ENCODE measurements at places on chromosomes 7 and 10.
A peak's percentile ranks its signal among the peaks of the same experiment; 100 is the strongest.

- DNase-seq = no peak
Measured at GRCh38 chr10:61024856-61025201, 80.8 kb upstream of the RHOBTB1 start.

GRCh38 chr10:3853547-3854303, 68.7 kb upstream of the KLF6 start:
- DNase-seq = no peak

DNA sequence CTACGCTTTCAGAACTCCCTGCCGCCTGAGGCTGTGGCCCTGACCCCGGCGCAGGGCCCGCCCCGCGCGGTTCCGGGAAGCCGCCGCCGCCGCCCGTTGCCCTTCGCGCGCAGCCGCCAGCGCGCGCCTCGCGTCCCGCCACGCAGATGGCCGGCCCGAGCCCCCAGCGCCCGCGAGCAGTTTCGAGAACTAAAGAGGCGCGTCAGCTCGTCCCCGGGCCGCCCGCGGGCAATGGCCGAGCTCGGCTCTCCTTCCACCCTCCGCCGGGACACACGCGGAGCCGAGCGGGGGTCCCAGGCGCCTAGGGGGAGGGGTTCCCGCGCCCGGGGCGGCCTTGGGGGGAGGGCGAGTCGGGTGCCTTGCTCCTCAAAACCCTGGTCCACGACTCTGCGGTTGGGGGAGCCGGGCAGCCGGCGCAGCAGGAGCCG, 1.8 kb downstream of the HNRNPF start:
- DNase-seq = no peak

GRCh38 chr7:134154581-134155130, 27.5 kb downstream of the LRGUK start:
- no peak for DNase-seq

DNA sequence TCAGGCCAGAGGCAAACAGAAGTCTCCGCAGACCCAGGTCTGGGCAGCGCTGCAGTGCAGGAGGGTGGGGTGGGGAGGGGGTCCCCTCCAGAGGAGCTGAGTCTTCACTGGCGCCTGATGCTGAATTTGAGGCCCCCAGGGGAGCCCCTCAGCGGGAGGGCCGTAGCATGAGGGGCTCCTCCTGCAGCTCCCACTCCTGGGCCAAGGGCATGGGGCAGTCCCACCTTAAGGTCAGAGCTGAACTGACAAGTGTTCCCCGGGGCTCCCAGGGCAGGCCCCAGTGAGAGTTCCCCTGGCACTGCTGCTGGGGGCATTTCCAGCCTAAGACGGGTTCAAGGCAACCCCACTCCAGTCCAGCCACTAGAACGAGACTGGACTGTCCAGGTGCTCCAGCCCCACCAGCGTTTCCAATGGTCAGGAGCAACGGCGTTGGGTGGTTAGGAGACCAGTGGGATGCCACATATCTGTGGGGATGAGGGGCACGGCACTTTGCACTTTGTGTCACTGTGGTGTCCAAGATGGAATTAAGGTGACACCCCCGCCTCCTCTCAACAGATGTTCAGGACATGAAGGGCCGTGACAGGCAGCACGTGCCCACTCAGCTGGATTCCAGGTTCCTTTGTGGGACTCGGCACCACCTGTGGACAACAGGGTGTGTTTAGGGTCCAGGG, 139.1 kb downstream of the PTPRN2 start:
- no peak for DNase-seq

- no peak for DNase-seq
Measured at GRCh38 chr7:104767826-104768536, 246.0 kb upstream of the KMT2E start.

DNA sequence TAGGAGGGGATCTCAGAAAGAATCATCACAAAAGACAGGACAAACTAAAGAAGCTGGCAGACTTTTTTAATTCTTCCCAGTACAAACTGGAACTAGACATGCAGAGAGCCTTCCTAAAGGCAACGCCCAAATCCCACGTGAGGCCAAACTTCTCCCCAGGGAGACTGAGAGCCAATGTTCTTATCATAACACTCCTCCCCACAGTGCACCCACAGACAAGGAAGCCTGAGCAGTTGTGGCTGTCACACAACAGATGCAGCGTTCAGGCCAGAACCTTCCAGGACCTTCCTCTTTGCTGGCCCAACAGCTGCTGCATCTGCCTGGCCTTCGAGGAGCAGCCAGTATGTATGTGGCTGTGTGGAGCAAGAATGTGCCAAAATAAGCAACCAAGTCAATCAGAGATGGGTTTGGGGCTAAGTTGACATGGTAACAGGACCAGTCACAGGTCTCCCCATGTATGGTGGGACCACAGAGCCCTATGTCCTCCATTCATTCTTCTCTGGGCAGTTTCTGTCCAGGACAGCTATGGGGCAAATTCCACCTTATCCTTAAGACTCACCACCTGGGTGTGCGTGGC, 34.9 kb downstream of the SRPK2 start:
- DNase-seq = no peak

DNA sequence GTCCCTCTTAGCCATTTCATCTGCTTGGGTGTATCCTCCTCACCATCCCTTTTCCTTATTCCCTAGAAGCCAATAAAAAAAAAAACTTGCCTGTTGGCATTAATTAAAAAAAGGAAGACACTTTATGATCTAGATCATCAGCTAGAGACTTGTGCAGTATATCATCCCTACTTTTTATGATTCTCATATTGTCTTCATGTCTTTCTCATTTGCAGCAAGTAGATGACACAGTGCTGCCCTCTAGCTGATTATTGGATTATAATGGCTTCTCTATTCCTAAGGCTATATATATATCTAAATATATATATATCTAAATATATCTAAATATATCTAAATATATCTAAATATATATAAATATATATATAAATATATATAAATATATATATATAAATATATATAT, 272.4 kb upstream of the LRGUK start:
- no peak for DNase-seq

DNA sequence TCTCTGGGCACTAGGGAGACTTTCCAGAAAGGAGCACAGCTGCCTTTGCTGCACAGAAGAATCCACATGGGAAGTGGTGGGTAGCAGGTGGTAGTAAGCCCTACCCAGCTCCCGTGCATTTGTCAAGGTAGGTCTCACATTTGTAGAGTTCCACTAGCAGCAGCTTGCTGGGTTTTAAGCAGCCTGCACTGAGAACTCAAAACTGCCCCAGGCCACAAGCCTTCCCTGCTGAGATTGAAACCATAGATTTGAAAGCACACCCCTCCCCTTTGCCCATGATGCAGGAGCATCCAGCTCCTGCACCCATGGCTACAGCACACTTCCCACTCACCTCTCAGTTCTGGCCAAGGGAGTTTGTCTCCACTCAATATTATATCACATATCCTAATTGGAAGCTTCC, 604.5 kb upstream of the STEAP1 start:
- no peak for DNase-seq

GRCh38 chr7:93551063-93551895, 23.2 kb downstream of the CALCR start:
- DNase-seq = no peak

DNA sequence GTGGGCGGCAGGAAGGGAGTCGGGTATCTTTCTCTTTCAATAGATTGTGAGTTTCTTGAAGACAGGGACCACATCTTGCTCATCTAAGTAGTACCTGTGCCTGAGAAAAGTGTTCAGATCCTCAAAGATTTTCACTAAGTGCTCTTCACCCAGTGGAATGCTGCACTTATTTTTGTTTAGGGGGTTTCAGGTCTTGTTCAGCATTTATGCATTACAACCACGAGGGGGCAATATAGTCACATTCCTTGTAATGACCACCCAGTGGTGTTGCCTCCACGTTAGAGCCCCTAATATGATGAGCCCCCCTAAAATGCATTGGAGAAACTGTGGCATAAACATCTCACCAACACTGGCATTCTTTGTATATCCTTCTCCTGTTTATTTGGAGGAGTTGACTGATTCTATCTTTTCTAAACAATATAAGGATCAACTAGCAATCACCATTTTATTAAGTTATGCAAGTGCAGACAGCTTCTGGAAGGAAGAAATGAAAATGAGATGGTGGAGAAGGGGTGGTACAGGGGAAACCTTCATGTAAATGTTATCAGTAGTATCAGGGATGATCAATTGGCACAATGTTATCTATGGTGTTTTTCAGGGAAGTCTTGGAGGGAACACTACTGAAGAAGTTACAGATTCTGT, 3.1 kb upstream of the PAPSS2 start:
- no peak for DNase-seq

DNA sequence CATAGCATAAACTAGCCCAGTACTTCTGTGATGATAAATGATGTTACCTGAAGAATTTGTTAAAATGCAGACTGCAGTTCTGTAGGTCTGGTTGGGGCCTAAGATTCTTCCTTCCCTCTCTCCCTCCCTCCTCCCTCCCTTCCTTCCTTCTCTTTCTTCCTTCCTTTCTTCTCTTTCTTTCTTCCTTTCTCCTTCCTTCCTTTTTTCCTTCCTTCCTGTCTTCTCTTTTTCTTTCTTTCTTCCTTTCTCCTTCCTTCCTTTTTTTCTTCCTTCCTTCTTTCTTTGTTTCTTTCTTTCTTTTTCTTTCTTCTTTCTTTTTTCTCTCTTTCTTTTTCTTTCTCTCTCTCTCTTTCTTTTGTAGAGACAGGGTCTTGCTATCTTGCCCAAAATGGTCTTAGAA, 3.7 kb upstream of the SLC25A28 start:
- DNase-seq = no peak

DNA sequence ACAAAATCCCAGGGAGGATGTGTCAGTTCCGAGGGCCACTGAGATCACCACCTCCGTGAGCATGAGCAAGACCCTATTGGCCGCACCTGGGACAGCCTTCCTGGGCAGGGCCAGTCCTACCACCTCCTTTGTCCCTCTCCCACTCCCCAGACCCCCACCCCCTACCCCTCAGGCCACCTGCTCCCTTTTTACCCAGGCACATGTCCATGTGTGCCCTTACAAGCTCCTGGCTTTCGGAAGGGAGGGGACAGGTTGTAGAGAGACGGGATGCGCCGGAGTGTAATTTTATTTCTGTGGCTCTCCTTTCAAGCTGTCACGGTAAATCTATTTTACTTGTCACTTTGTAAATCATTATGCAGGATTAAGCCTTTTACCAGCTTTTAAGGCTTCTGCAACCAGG, 20.9 kb downstream of the ZMIZ1 start:
- DNase-seq = no peak

DNA sequence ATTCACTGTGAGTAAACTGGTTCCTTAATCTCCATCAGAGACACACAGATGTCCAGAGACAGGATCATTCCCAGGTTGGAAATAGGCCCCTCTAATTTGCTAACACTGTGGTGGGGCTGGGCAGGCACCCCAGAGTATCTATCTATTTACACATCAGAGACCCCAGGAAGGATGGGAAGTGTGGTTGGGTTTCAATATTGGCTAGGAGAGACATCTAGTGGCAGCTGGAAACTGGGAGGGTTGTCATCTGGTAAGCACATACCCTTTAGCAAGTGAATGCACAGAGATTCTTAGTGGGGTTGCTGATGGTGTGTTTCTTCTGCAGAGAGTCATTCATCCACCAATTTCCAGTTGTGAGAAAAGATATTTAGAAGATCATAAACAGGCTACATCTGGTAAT, 36.0 kb upstream of the NRG3 start:
- no peak for DNase-seq

DNA sequence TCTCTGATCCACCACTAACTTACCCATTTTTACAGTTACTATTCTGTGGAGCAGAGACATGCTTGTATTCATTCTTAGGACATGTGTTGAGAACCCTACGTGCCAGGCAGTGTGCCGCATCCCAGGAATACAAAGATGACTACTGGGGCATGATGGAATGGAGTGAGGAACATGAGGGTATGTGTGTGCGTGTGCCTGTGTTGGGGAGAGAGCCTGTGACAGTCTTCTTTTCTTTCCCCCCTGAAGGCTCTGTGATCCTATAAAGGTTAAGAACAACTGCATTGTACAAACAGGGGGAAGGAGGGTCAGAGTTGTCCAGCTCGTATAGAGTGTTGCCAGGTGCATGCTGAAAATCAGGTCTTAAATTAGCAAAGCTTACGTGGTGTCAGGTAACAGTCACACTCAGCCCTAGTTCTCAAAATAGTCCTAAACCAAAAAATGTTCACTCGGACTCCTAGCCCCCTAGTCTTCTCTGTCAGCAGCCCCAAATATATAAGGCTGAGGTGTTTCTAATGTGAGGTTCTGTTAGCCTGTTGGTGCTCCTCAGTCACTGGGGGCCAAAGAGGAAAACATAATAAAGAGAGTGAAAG, 161.9 kb downstream of the CELF2 start:
- DNase-seq = no peak

GRCh38 chr10:69769395-69769992, 32.2 kb upstream of the COL13A1 start:
- peak; percentile 58 for DNase-seq

- no peak for DNase-seq
Measured at GRCh38 chr7:142478479-142479220, 220.8 kb upstream of the PRSS58 start.

DNA sequence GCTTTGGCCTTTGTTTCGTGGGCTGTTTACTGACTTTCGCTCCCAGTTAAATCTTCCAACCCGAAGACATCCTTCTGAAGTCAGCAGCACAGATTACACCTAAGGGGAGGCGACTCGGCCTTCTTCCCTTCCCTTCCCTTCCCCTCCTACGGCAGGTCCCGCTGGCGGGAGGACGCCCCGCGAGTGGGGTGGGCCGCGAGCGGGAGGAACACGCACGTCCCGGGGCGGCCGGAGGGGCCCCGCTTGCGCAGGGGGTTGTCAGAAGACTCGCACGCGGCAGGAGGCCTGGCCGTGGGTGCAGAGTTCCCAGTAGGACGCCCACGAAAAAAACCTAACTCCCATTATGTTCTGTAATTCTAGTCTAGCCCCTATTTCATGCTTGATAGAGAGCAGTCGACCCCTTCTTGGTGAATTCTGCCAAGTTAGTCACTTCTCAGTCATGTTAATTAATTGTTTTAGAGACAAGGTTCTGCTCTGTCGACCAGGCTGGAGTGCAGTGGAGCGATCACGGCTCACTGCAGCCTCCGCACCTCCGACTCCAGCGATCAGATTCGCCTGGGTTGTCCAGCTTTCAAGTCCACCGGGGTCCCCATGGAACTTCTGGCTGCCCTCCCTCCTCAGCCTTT, 19.2 kb upstream of the ZNF32 start:
- DNase-seq = no peak

GRCh38 chr7:133051066-133051465, 30.8 kb downstream of the CHCHD3 start:
- no peak for DNase-seq

DNA sequence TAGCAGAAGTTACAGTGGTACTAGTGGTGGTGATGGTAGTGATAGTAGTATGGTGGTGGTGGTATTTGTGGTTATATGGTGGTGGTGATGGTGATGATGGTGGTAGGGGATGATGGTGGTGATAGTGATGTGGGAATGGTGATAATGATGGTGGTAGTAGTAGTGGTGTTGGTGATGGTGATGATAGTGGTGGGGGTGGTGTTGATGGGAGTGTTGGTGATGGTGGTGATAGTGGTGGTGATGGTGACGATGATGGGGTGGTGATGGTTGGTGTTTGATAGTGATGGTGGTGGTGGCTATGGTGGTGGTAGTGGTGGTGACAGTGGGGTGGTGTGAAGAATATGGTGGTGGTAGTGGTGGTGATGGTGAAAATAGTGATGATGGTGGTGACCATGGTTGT, 27.9 kb upstream of the MGAM2 start:
- DNase-seq = no peak
